ENCODE measurements at places on chromosomes 4 and X.
A peak's percentile ranks its signal among the peaks of the same experiment; 100 is the strongest.

GRCh38 chr4:151013491-151013890, 1.6 kb downstream of the LRBA start:
- no peak for DNase-seq

GRCh38 chrX:153708415-153708814, 15.8 kb downstream of the BCAP31 start:
- DNase-seq = no peak

DNA sequence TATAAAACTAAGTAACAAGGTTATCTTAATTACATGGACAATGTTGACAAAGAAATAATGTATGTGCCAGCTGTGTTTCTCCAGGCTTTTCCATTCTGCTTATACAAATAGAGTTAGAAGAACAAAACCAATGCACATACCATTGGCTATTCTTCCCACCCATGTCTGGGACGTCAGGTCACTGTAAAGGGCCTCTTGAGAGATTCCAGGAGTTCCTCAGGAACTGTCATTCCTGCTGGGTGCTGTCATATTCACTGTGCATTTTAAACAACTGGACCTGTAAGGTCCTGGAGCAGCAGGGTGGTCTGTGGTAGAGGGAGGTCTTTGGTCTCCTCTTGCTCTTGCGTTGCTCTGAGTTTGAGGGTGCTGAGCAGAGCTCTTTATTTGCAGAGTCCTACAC, 74.6 kb upstream of the AP1S2 start:
- no peak for DNase-seq

- no peak for DNase-seq
Measured at GRCh38 chr4:152073351-152074087, 312.7 kb upstream of the GATB start.

DNA sequence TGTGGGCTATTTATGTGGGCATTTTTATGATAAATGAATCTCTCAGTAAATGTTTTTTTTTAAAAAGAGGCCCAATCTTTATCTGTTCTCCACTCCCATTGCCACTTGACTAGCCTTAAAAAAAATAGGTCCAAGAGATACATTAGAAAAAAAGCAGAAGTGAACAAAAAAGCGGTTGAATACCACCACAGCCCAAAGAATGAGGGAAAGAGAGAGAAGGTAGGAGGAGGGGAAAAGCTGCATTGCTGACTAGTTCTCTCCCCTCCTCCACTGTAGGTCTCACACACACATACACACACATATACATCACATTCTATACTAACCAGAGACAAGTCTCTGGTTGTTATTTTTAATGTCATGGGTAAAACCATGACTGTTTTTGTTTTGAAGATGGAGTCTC, 95.8 kb upstream of the IL13RA1 start:
- DNase-seq = no peak

GRCh38 chrX:57451426-57452020, 140.3 kb upstream of the ZXDB start:
- DNase-seq = peak; percentile 58

- DNase-seq = no peak
Measured at GRCh38 chrX:141314441-141314840, 72.1 kb upstream of the SPANXC start.

DNA sequence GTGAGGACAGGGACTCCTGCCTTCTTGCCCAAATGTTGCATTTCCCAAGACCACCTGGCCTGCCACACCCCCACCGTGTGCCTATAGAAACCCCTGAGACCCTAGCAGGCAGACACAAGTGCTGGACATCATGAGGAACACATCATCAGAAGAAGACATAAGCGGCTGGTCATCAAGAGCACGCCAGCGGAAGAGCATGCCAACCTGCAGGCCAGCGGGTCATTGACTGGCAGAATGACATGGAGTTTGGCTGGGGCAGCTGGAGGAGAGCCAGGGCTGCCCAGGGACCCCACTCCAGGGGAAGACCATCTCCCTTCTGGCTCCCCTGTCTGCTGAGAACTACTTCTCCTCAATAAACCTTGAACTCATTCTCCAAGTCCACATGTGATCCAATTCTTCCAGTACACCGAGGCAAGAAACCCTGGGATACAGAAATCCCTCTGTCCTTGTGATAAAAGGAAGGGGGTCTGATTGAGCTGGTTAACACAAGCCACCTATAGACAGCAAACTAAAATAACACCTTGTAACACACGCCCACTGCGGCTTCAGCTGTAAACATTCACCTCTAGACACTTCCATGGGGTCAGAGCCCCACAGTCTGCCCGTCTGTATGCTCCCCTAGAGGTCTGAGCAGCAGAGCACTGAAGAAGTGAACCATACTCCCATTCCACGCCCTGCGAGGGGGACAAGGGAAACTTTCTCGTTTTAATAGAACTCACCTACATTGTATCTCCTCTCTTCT, 164.8 kb upstream of the EMCN start:
- no peak for DNase-seq

GRCh38 chrX:119647552-119648420, 41.6 kb upstream of the NKRF start:
- DNase-seq = no peak

GRCh38 chr4:37917388-37917787, 26.5 kb downstream of the TBC1D1 start:
- no peak for DNase-seq

DNA sequence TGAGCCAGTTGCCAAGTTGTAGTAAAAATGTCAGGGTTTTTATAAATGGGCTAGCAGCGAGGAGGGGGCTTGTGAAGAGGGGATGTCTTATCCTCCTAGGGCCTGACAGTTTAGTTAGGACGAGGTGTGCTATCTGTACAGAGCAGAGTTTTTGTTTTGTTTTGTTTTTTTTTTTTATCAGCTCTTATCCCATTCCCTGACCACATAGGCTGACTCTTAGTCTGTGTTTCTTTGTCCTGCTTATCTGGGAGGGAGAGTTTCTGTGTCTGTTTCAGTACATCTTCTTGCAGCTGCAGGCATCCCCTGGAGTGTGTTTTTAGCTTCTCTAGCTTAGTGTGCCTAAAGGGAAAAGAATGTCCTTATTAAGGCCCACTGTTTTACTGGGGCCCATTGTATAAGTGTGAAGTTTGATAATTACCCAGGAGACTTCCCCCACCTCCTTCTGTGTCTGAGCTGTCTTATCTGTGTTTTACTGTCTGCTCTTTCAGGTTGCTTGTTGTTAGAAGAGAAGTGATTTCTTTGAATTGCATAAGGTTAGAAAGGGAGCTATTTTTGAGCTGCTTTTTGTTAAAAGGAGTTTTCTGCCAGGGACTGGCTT, 32.0 kb downstream of the PAGE2 start:
- DNase-seq = no peak

DNA sequence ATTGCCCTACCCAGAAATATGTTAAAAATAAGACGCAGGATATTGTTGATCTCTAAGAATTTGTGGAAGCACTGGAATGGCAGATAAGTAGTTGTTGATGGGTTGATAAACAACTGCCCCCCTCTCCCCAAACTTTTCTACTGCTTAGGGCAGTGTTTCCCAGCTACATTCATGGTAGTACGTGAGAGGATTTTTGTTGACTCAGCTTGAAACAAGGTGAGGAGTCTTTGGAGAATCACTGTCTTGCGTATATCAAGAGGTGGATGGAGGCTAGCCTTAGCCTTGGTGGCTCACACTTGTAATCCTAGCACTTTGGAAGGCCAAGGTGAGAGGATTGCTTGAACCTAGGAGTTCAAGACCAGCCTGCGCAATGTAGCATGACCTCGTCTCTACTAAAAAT, 5.7 kb downstream of the ENOPH1 start:
- DNase-seq = no peak

DNA sequence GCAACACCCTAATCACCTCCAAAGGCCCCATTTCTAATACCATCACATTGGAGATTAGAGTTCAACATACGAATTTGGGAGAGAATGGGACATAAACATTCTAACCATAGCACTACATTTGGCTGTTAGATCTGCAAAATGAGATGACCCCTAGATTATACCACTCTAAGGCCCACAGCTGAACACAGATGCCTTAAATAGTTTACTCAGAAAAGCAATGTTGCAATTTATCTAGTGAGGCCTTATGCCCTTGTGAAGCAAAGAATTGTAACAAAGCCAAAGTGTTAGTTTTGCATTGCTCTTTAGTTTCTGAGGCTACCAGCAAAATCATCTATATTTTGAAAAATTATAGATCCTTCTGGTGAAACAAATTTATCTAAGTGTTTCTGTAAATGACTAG, 31.6 kb upstream of the ARHGEF6 start:
- DNase-seq = no peak

DNA sequence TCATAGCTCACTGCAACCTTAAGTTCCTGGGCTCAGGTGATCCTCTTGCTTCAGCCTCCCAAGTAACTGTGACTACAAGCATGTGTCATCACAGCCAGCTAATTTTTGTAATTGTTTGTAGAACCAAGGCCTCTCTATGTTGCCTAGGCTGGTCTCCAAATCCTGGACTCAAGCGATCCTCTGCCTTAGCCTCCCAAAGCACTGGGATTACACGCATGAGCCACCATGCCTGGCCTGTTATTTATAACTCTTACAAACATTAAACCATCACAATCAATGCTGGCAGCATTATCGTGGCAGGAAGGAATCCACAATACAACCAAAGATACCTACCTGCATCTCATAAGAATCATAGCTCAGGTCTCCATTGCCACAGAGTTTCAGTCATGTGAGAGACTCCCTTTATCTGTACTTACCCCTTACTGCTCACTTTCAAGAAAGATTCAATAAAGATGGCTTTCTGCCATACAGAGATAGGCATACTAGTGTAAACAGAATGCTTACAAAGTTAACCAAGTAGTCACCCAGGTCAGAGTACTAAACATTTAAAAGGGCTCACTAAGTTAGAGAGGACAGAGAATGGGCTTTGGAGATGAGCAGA, 48.5 kb downstream of the SMIM31 start:
- DNase-seq = no peak

- no peak for DNase-seq
Measured at GRCh38 chrX:152901816-152902501, 4.1 kb downstream of the ZNF185 start.

- DNase-seq = no peak
Measured at GRCh38 chr4:153481478-153481877, 15.3 kb downstream of the TMEM131L start.

GRCh38 chr4:141058591-141059512, 74.4 kb downstream of the RNF150 start:
- DNase-seq = no peak

GRCh38 chrX:20974326-20974725, 399.9 kb upstream of the CNKSR2 start:
- no peak for DNase-seq

GRCh38 chrX:107398115-107398514, 51.3 kb upstream of the FRMPD3 start:
- no peak for DNase-seq

DNA sequence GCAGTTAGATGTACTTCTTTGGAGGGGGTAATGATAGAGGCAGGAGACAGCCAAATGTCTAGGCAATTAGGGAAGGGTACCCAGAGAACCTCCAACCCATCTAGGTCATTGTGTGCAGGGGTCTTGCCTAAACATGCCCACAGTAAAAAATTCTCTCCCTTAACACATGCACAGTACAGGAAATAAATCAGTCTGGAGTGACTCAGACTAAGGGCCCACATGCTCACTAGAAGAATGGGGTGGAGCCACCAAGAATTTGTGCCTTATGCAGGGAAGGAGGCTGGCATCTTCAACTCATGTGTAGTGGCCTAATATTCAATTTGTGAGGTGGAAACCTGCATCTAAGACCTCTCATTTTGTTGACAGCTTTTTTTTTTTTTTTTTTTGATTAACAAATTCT, 945.3 kb upstream of the GRIA3 start:
- no peak for DNase-seq

GRCh38 chrX:150036181-150036580, 97.9 kb upstream of the EOLA2 start:
- DNase-seq = peak; percentile 68

- no peak for DNase-seq
Measured at GRCh38 chrX:47296766-47297365, 64.1 kb downstream of the USP11 start.

DNA sequence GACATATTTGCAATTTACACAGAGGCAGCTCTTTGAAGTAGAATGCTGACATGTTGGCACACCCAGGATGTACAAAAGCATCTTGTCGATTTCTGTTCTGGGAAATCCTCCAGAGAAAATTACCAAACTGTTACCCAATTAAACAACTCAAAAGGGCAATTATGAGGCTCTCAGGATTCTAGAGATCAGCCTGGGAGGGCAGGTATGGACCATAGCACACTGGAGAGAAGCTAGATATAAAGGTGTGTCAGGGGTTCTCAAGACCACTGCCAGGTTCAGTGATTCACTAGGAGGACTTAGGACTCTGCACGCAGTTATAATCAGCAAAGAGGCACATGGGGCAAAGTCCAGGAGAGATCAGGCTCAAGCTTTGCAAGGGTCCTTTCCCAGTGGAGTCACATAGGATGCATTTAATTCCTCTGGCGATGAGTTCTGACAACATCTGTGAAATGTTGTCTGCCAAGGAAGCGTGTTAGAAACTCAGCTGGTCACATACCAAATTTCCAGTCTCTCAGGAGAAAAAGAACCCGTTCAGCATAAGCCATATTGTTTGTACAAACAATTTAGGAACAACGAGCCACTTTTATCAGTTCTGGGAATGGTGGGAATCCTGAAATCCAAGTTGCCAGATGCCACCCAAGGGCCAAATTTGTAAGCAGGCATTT, 100.8 kb downstream of the SYTL5 start:
- DNase-seq = no peak

- no peak for DNase-seq
Measured at GRCh38 chrX:19629541-19629940, 114.2 kb upstream of the MAP3K15 start.

DNA sequence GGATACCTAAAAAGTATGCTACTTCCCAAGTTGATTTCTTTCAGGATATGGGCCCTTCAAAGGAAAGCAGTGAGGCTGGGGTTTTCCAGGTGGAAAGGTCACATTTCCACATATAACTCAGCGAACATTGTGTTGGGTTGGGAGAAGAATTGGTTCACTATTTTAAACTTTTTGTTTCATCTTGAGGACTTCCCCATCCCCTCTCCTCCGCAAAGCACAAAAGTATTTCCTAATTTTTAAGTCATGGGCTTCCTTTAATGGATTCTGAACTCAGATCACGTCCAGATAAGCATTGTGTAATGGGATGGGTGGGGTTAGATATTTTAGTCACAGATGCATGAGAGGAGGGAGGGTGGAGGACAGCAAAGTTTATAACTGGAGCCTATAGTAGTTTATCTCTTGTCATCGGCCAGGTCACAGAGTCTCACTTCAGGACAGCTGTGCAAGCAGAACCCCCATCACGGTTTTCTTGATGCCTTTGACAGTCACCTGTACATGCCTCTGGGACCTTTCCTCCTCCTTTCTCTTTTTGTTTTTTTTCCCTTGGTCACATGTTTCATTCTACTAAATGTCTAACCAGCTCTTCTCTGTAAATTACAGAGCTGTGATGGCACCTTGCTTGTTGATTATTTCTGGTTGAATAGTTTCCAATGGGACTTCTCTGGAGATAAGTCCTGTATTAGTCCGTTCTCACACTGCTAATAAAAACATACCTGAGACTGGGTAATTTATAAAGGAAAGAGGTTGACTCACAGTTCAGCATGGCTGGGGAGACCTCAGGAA, 115.4 kb downstream of the PTTG2 start:
- peak; percentile 45 for DNase-seq

DNA sequence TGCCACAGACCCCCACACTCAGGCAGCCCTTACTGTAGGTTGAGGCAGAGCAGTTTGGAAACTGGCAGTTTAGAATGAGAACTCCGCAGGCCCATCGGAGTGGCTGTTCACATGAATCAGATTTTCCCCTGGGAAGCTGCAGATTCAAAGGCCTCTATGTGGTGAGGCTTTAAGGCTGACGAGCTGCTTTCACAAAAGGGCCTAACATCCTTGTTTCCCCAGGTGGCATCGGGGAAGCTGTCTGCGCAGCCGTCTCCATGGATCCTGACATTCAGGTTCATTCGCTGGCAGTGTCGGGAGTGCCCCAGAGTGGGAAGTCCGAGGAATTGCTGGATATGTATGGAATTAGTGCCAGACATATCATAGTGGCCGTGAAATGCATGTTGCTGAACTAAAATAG, 33.7 kb downstream of the TKTL1 start:
- no peak for DNase-seq
